ENCODE measurements at places on chromosomes 12 and 14.

DNA sequence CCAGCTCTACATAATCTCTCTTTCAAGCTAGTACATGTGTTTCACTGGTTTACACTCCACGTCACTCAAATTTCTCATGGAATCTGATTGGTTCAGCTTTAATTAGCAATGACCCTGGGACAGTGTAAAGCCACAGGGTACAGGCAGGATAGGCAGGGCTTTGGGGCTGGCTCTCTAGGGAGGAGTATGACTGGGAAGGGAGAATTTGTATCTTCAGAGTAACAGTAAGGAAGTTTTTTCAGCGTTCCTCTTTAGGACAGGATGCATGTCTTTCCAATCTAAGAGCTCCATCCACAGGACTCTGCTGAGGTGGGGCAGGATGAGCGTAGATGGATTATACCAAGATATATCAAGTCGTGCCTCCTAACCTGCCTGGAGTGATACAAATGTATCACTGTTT lies 112.0 kb upstream of the CLEC14A start:
- DNase-seq: no peak

DNA sequence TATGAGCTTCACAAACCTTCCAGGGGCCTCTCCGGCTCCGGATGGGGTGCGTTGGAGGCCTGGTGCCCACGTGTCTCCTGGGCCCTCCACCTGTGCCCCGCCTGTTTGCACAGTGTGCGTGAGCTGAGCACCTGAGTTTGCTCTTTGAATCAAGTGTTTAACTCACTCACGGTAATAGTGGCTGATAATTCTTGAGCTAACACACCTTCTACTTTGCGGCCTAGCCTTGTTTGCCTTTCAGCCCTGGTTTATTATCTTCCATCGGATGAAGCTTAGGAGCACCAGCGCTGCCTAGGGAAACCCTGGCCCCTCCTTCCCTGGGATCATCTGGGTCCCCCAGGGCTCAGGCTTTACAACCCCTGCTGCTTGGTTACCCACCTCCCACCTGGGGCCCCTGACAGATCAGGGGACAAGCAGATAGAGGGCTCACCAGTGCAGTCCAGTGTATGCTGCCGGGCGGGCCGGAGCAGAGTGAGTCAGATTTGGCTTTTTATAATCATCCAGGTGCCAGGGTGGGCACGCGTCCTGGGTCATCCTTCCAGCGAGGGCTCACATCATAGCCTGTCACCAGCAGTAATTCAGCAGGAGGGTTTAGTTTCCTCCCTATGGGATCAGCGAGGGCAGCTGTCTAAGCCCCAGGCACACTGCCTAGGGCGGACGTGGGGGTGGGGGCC lies 62.8 kb upstream of the RFLNA start:
- no peak for DNase-seq

- DNase-seq: no peak
These were observed 137.2 kb upstream of the DHRS4 start for GRCh38 chr14:23816371-23816770.

GRCh38 chr12:95838125-95838524 lies 20.6 kb upstream of the SNRPF start:
- no peak for DNase-seq

GRCh38 chr12:110367181-110367864 lies 36.2 kb downstream of the ANAPC7 start:
- DNase-seq: no peak

DNA sequence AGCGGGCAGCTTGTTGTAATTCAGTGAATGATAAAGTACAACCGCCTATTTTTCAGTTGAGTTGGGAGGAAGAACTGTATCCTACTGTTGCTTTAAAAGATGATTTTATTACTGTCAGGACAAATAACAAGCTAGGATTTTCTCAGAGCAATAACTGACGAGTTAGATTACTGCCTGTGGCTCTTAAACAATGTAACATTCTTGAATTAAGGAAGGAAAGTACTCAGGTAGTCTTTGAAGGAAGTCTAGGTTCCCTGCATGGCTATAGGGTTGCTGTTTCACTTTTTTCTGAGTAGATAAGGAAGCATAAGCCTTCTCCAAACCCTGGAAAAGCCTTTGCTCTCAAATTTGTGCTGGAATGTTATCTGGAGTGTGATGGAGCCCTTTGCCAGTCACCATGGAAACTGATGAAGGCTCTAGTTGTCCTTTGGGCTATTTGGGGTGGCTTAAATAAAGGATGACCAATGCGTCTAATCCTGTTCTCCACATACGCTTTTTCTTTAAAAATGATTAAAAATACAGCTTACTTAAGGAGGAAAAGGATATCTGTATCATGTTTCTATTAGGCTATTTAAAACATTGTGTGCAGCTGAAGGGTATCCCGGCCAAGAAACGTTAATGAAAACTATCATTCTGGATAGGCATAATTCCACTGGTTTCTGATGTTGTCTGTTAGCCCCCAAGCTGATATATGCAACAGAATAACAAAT lies 17.7 kb downstream of the NUBPL start:
- no peak for DNase-seq

DNA sequence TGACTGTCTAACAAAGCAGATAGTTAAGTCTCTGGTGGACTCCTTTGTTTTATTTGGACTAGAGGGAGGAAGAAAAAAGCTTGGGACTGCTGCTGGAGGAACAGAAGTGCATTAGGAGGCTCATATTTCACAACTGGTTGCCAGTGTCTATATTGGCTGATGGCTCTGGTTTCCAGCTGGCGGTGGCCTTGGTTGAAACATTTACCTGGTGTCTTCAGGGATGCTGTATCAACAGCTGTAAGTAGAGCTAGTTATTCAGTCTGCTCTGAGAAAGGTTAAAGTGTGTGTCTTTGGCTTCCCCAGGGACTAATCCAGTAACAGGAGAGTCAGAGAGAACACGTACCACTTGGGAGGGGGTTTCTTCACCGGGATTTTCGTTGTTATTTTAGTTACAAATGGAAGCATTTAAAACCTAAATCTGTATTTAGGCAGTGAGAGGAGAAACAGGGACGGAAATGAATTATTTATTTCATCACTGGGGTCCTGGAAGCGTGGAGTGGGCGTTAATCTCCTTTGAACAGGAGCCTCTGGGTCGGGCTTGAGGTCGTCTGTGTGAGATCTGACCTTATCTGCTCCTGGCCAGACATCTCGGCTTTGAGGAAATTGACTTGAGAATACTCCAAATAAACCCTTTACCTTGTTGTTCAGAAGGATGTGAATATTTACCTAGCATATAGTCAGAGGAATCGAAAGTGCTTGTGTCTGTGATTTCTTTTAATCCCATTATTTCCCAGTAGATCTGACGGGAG lies 149.9 kb downstream of the NRXN3 start:
- no peak for DNase-seq

DNA sequence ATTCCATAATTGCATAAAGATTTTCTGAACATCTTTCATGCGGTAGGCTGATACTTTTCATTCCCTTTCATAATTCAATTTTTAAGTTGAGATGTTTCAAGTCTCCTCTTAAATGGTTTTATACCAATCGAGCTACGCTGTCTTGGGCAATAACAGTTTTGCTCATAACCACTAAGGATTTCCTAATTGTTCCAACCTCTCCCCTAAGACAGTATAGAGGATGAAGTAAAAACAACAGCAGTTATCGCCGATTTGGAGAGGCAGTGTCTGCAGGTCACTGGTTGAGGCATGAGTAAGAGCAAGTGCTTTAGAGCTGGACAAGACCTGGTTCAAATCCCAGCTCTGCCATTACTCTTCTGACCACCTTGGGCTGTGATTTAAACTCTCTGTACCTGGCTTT lies 6.9 kb upstream of the MED13L start:
- DNase-seq: no peak

DNA sequence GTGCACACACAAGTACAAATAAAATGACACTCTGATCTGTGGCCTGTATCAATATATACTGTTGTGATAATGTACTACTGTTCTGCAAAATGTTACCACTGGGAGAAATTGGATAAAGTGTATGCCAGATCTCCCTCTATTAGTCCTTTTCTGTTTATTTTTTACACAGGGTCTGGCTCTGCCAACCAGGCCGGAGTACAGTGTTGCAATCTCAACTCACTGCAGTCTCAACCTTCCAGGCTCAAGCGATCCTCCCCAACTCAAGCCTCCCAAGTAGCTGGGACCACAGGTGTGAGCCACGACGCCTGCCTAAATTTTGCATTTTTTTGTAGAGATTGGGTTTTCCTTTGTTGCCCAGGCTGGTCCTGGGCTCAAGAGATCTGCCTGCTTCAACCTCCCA lies 1.9 kb downstream of the NT5DC3 start:
- DNase-seq: no peak

- no peak for DNase-seq
These were observed 7.9 kb downstream of the NRIP2 start for GRCh38 chr12:2826721-2827515.

DNA sequence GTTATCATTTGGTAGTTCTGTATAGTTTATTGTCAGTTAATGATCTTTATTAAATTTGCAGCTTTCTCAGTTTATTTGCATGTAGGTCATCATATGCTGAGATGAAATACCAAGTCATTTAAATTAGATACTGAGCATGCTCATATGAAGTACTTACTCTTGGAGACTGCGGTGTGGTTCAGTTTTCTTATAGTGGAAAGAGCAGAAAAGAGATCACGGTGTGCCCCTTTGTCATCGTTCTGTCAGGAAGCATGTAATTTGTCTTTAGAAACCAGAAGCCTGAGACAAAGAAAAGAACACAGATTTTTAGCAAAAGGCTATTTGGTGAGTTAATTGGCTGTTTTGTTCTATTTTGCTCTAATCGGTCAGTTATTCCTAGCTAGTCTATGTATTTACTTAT lies 75.6 kb downstream of the PLEKHA5 start:
- DNase-seq: peak; percentile 87

GRCh38 chr14:73903028-73903427 lies 16.4 kb downstream of the ZNF410 start:
- DNase-seq: no peak

GRCh38 chr12:96301732-96302131 lies 98.5 kb downstream of the CDK17 start:
- DNase-seq: no peak

- DNase-seq: no peak
These were observed 15.6 kb upstream of the SUPT16H start for GRCh38 chr14:21399311-21399870.

DNA sequence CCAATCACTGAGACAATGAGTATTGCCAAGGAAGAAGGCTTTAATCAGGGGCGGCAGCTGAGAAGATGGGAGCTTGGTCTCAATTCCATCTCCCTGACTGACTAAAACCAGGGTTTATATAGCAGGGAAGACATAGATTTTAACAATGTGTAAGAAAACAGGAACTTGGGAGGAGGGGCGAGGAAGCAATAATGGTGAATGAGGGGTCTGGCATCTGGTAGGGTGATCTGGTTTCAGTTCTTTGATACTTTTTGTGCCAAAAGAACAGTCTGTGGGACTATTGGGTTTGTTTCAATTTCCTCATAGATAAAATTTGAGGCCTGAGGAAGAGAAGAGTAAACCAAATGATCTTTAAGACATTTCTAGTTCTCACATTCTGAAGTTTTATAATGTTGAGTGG lies 49.2 kb downstream of the FUT8 start:
- DNase-seq: no peak

DNA sequence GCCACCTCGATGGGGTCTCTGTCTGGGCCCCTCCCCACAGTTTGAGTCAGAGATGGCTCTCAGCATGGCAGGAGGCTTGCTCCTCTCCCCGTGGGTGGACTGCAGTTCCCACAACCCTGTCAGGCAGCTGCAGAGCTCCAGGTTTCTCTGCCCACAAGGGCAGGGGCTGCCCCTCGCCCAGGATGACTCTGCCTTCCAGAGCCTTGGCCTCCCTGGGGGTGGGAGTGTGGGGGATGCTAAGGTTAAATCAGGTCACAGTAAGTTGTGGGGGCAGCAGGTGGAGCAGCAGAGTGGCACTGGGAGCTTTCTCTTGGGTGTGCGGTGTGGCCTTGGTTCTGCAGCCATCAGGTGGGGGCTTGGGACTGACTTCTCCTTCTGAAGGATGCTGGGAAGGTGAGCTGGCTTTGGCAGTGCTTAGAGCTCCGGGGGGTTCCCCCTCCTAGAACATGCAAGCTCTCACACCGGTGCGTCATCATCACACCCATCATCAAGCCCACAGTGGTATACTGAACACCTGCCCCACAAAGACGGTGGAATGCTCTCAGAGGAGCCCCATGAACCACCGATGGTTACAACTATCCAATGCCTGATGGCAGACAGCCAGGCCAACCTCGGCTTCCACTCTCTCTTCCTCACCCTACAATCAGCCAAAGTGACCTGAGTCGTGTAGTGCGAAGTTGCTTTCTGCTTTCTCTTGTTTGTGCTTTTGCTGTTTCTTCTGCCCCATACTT lies 39.7 kb downstream of the ERH start:
- DNase-seq: no peak

- DNase-seq: no peak
These were observed 214.2 kb downstream of the GLT1D1 start for GRCh38 chr12:129067491-129067890.

GRCh38 chr12:72234886-72235285 lies 37.3 kb upstream of the TRHDE start:
- DNase-seq: no peak

DNA sequence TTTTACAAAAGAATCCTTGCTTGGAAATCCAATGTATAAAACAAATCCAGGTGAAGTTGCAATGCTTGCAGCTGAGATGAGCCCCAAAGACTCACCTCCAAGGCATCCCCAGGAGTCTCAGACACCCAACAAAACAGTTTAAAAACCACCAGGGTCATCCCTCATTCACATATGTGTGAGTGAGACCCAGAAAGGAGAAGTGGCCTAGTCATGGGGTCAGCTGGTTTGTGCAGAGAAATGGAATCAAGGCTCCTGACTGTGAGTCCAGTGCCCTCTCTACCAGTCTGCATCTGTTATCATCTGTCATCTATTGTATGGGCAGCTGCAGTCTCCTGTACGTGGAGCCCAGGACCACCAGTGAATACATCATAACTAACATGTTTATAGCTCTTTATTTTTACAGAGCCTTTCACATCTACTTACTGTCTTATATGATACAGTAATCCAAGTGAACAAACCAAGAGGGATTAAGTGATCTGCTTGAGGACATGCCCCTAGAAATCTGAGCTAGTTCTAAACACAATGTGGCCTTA lies 27.1 kb downstream of the PLEKHG7 start:
- DNase-seq: no peak

GRCh38 chr12:131882804-131883520 lies 11.5 kb upstream of the ULK1 start:
- DNase-seq: no peak

DNA sequence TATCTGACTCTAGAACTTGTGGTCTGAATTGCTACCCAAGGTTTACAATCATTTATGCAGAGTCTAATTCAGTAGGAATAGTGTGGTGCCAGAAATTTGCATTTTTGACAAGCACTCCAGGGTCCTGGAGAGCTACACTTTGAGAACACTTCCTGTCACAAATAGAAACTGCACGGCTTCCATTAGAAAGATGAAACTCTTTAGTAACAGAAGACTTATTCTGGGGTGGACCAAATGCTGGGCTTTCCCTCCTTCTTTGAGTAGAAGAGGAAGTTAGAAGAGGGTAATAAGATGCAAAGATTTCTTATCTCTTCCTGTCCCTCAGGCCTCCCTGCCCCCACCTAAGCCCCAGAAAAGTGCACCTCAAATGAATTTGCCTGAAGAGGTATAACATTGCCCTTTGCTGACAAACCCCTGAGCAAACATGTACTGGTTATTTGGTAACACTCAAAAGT lies 28.4 kb downstream of the DGLUCY start:
- DNase-seq: peak; percentile 81

GRCh38 chr12:92242907-92243306 lies 97.3 kb upstream of the BTG1 start:
- no peak for DNase-seq
